Activated CD4-positive, CD25-positive, alpha-beta regulatory T cell (primary cell): ENCODE measurements at places on chromosomes 16 and 17.

GRCh38 chr16:14472357-14472756 lies 157.7 kb downstream of the PARN start:
- no peak for DNase-seq

- no peak for DNase-seq
Measured at GRCh38 chr17:31653691-31654090, 205.4 kb downstream of the COPRS start.

GRCh38 chr17:3796822-3797170 lies 4.2 kb downstream of the ITGAE start:
- no peak for DNase-seq

DNA sequence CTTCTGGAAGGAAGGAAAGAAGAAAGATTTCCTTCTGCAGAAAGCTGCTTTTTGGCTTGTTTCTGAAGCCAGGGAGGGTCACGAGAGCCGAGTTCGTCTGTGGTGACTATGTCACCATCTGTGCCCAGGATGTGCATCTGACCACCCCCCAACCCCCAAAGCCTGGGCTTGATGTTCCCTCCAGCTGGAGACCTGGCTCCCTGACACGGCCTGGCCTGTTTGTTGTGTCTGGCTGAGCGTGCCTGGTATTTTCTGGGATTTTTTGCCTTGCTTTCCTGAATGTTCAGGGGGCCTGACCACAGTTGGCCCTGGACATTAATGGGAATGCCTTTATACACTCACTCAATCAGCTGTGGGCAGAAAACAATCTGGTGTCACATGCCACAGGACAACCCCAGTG lies 38.9 kb downstream of the LGALS9 start:
- no peak for DNase-seq

- no peak for DNase-seq
Measured at GRCh38 chr16:16096121-16096857, 127.0 kb downstream of the ABCC6 start.

GRCh38 chr17:57270801-57271245 lies 14.5 kb downstream of the MSI2 start:
- no peak for DNase-seq

DNA sequence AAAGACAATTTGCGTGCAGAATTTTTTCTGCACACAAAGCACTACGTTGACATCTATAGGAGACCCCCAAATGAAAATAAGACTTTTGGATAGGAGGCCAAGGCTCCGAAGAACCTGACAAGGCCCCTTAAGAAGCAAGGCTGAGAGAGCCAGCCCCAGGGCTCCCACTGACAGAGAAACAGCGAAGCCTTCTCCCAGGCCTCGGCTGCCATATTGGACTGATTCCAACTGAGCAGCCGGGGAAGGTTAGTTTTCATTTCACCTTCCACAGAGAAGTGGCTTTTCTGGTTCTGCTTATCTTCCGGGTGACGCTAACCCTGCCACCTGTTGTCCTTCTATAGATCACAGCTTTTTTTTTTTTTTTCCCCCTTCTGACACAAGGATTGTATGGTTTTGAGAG lies 356.7 kb downstream of the SOX9 start:
- DNase-seq = no peak

DNA sequence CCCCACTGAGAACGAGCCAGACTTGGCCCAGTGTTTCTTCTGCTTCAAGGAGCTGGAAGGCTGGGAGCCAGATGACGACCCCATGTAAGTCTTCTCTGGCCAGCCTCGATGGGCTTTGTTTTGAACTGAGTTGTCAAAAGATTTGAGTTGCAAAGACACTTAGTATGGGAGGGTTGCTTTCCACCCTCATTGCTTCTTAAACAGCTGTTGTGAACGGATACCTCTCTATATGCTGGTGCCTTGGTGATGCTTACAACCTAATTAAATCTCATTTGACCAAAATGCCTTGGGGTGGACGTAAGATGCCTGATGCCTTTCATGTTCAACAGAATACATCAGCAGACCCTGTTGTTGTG lies 631 bp downstream of the BIRC5 start:
- no peak for DNase-seq

- DNase-seq = no peak
Measured at GRCh38 chr17:58829172-58829637, 73.6 kb downstream of the PPM1E start.

DNA sequence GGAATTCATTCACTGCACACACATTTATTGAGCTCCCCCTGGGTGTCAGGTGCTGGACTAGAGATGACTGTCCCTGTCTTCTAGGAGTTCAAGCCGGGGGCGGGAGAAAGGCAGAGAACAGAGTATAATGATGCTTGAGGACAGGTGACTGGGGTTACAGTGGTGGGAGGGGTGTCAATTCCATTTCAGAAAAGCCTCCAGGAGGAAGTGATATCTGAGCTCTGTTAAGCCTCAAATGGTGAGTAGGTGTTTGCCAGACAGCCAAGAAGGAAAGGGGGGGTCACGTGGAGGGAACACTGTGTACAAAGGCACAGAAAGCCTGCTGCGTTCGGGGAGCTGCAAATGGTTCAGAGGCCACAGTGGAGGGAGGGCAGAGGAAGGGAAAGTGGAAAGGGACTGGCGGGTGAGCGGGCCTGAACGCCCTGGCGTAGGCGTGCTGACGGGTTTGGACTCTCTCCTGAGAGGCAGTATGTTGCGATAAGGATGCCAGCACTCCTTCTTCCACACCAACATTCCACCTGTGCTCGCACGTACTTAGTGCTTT lies 9.7 kb upstream of the NXPH3 start:
- no peak for DNase-seq

- DNase-seq = no peak
Measured at GRCh38 chr16:76857402-76857801, 333.6 kb upstream of the MON1B start.
